ENCODE measurements at places on chromosomes 2 and 18. TPM values are rescaled to one million over a fixed set of nuclear protein-coding genes. Genes with fewer than 3 reads are reported as not detected.

The TRMT61B gene
- 14.7 TPM for total RNA-seq

DNA sequence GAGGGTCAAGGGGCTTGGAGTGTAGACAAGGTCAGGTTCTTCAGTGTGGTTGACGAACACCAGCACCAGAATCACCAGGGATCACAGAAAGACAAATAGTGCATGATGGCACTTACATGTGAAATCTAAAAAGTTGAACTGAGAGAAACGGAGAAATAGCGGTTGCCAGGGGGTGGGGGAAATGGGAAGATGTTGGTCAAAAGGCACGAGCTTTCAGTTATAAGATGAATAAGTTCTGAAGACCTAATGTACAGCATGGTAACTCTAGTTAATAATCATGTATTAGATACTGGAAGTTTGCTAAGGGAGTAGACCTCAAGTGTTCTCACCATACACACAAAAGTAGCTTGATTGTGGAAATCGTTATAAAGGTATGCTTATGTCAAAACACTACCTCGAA lies 43.7 kb upstream of the DARS1 start:
- H3K4me3 ChIP-seq, result no peak overlapping the region
- no peaks in the 10 kb centered on the region for H3K4me1 ChIP-seq
- H3K27ac ChIP-seq, result no peak overlapping the region
- H3K36me3 ChIP-seq, result no peaks in the 10 kb centered on the region
- H3K27me3 ChIP-seq, result no peaks in the 10 kb centered on the region

DNA sequence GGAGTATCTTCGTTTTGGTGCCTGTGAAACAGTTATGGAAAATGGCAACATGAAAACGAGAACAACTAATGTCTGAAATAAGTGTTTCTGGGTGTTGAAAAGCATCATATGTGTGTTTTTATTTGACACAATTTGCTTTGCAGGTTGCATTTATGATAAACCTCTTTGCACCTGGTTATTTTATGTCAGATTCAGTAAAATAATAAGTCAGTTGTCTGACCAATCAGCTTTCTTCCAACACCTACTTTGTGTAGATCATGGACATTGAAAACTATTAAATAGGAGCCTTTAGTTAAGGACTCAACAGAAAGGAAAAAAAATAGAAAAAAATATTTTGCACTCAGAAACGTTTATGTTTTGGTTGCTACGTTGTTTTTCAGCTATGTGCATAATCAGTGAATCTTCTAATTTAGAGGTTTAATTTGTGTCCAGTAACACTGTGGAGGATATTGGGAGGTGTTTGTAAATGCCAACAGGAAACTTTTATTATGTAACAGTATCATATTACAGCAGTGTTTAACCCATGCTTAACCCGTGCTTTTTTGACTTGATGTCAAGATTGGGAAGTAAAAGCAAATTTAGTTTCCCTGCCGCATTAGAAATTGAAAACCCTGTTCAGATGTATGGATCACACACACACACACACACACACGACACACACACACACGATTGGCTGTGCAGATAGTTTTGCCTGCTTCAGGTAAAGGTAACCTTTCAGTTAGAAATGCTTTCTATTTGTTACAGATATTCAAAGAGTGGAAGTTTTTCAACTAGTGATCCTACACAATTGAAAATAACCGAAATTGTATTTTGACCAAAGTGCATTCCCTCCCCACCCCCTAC lies 2.6 kb downstream of the PKP4 start:
- H3K4me1 ChIP-seq, result peaks cover 22% of the 10 kb centered on the region
- peak overlapping the region; percentile 94 for H3K4me3 ChIP-seq
- ATAC-seq, result no peak
- H3K27ac ChIP-seq, result no peak overlapping the region

DNA sequence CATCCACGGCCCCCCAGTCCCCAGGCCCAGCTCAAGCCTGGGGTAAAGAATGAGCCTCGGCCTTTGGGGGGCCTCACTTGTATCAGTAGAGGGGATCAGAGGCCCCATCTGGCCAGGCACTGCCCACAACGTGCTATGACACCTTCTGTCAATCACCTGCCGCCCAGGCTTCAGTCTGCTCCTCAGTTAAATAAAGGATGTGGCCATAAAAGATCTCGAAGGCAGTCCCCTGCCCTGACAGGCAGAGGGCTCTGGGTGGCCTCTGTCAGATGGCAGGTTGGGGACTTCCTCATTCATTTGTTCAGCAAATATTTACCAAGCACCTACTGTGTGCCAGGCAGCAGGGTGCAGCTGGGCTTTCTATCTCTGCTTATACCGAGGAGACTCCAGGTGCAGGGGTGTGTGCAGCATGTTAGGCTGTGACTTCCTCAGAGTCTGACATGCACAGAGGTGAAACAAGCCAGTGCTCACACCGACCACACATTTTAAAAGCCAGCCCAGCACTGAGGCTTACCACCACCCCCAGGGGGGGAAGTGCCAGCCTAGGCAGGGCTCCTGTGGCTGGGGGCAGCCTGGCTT lies 166.4 kb downstream of the GALNT1 start:
- H3K4me1 ChIP-seq, result no peaks in the 10 kb centered on the region
- no peaks in the 10 kb centered on the region for H3K36me3 ChIP-seq
- no peak for ATAC-seq

DNA sequence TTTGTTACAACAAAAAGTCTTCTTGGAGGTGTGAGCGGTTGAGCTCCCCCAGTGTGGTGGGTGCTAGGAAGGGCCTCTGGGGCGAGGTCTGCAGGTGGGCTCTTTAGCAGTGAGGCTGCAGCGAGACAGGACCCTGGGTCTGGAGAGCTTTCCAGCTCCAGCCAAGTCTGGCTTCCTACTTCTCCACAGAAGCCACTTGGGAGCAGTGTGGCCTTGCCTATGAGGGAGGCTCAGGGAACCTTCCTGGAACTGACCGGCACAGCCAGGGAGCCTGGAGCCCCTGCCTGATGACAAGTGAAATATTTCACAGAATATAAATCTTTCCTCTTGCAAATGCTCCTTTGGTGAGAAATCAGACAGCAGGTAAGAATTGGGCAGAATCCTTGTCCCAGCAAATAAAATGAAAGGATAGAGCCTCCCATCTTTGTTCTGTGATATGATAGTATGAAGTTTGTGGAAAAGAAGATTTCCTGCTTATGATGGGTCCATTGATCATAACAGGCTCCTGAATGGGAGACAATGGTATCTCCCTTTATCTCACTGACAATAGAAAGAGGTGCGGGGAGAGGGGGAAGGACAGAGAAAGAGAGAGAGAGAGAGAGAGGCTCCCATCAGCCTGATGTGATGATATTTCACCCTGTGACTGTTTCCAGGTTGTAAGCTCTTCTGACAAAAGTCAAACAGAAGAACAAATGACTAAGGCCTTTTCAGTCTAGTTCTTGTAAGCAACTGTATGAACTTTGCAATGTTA lies 289.8 kb upstream of the SPRED2 start:
- no peaks in the 10 kb centered on the region for H3K36me3 ChIP-seq
- no peak for ATAC-seq
- no peaks in the 10 kb centered on the region for H3K4me1 ChIP-seq
